Spleen (tissue), 13 donors: ENCODE measurements at places on chromosomes 6 and 20. TPM values are rescaled to one million over a fixed set of nuclear protein-coding genes. Genes with fewer than 3 reads are reported as not detected.

The TEAD3 gene
- 4.4 TPM for polyA plus RNA-seq

The TRDN gene
- 0.10 TPM for polyA plus RNA-seq

The BCAS1 gene
- 0.99 TPM for polyA plus RNA-seq

The PGBD1 gene
- 2.4 TPM for polyA plus RNA-seq

The CNR1 gene
- 2.5 TPM for polyA plus RNA-seq

The FRS3 gene
- polyA plus RNA-seq, result 2.6 TPM

The OGFRL1 gene
- polyA plus RNA-seq, result 8.6 TPM

The CDH26 gene
- polyA plus RNA-seq, result 0.70 TPM
